ENCODE measurements at places on chromosomes 1 and 21. TPM values are rescaled to one million over a fixed set of nuclear protein-coding genes. Genes with fewer than 3 reads are reported as not detected.

FAM72D gene
- 4.3 TPM for total RNA-seq

OR2T35 gene
- total RNA-seq: not detected

- no peak for DNase-seq
Observed at GRCh38 chr1:71967670-71968069, 314.7 kb downstream of the NEGR1 start.

SLC45A3 gene
- 0.94 TPM for total RNA-seq

DNA sequence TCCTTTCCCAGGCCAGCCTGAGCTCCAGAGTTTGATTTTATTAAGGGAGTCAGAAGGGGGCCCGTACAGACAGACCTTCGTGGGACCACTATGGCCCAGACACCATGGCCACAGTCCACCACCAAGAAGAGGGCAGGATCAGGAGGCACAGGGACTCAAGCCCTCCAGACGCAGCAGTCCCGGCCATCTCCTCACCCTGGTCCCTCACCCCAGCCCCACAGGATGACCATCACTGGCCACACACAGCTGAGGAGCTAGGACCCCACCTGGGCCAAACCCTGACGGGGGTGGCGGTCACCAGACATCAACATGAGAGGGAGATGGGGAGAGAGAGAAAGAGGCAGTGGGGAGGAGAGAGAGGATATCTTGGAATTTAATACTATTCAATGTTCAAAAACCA is 29.2 kb upstream of the AGPAT3 start:
- DNase-seq: no peak

GRCh38 chr1:235516862-235517446 is 12.7 kb upstream of the B3GALNT2 start:
- DNase-seq: no peak

- no peak for DNase-seq
Observed at GRCh38 chr1:50279622-50280330, 143.5 kb downstream of the DMRTA2 start.

- DNase-seq: no peak
Observed at GRCh38 chr1:58670181-58670580, 29.7 kb downstream of the MYSM1 start.

VPS72 gene
- 47.2 TPM for total RNA-seq

NHLH1 gene
- 0.05 TPM for total RNA-seq

PHC2 gene
- total RNA-seq: 35.0 TPM

GRCh38 chr1:160122978-160123495 is 7.5 kb downstream of the ATP1A2 start:
- no peak for DNase-seq

DNA sequence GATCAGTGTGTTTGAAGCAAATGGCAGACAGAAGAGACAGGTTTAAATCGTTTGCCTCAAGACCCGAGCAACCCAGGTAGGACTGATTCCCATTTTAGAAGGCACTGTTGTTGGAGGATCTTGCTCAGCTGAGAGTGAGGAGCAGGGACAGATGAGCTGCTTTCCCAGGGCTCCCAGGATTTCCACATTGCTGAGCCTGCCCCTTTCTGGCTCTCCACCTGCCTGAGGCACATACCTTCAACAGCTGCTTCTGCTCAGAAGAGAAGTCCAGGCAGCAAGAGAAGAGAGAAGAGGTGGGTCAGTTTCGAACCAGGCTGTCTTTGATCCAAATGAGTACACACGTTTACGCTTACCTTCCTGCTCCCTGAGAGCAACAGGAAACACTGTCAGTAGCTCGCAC is 5.7 kb downstream of the TNNT2 start:
- DNase-seq: no peak

DNA sequence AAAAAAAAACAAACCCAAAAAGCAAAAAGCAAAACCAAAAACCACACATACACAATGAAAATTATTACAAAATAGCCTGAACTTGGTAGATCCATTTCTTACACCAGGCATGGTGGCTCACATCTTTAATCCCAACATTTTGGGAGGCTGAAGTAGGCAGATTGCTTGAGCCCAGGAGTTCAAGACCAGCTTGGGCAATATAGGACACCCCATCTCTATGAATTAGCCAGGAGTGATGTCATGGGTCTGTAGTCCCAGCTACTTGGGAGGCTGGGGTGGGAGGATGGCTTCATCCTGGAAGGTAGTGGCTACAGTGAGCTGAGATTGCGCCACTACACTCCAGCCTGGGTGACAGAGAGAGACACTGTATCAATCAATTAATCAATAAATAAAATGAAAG is 42.1 kb upstream of the SCAF4 start:
- DNase-seq: no peak

GRCh38 chr1:25700626-25701025 is 84.0 kb downstream of the MAN1C1 start:
- DNase-seq: no peak

PLA2G2F gene
- total RNA-seq: 0.47 TPM

GNAT2 gene
- total RNA-seq: 0.14 TPM

- DNase-seq: no peak
Observed at GRCh38 chr1:244283772-244284171, 167.9 kb downstream of the ADSS2 start.

GRCh38 chr1:233105225-233105624 is 154.8 kb downstream of the NTPCR start:
- DNase-seq: no peak

- DNase-seq: no peak
Observed at GRCh38 chr1:197343663-197344273, 75.7 kb downstream of the CRB1 start.

GRCh38 chr1:23793018-23793781 is 2.3 kb downstream of the LYPLA2 start:
- DNase-seq: no peak

- no peak for DNase-seq
Observed at GRCh38 chr1:89975540-89976125, 19.3 kb upstream of the ZNF326 start.

DNA sequence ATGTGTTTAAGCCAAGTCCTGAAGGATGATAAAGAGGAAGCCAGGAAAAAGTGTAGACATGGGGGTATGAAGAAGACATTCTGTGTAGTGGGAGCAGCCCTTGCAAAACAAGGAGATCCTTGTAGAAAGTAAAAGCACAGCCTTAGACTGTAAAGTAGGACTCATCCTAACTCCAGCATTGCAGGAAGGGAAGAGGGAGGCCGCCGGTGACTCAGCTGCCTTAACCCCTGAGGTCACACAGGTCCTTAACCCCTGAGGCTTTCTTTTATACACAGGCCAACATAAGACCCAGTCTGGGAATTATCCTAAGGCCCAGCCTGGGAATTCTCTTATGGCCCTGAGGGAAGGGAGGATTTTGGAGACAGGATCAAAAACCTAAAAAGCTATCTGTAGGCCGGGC is 18.0 kb downstream of the PGM1 start:
- DNase-seq: no peak

- DNase-seq: no peak
Observed at GRCh38 chr1:157315544-157315943, 177.3 kb upstream of the ETV3 start.

F5 gene
- 0.85 TPM for total RNA-seq

CLCA4 gene
- total RNA-seq: 0.05 TPM

DNA sequence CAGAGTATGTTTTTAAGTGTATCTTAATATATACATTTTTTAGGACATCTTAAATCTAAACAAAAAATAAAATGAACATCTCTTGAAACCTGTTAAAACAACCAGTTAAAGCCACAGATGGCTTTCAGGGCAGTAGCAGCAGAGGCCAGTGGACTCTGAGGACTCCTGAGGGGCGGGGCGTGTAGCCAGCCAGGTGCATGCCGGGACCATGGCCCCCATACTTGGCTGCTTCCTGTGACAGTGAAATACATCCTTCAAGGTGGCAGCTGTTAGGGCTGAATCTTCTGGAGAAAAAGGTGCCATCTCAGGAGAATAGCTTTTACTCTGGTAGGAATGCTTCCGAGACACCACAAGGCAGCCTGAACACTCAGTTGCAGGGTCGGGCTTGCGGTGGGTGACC is 9.6 kb downstream of the RHOU start:
- no peak for DNase-seq

DNA sequence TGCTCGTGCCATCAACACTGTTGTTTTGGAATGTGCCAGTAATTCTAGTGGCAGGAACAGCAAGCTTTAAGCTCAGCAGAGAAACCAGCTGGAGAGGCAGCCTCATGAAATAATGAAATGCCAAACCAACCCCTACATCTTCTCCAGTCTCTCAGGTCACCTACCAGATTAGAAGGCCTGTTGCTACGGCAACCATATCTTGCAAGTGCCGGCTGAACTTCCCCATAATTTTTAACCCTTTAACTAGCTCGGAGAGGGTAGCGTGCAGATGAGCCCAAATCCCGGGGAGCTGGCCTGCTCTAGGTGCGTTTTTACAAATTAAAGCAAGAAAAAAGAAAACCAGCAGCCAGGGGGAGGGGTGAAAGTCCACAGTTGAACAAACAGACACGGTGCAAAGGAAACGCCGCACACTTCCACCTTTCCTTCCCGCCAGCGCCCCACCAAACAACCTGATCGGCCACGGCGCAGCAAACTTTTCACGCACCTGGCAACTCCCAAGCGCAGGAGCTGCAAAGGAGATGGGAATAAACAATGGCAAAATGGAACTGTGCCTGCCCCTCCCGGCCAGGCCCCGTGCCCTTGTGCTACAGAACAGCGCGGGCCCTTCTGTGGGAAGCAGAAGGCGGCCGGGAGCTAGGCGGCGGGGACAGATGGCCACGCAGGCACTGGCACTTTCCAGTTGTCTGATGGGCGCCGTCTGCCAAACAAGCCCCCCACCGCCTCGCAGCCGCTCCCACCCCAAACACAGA is 50.1 kb downstream of the SSBP3 start:
- DNase-seq: no peak

GRCh38 chr21:37876561-37876960 is 39.7 kb downstream of the KCNJ6 start:
- no peak for DNase-seq

DNA sequence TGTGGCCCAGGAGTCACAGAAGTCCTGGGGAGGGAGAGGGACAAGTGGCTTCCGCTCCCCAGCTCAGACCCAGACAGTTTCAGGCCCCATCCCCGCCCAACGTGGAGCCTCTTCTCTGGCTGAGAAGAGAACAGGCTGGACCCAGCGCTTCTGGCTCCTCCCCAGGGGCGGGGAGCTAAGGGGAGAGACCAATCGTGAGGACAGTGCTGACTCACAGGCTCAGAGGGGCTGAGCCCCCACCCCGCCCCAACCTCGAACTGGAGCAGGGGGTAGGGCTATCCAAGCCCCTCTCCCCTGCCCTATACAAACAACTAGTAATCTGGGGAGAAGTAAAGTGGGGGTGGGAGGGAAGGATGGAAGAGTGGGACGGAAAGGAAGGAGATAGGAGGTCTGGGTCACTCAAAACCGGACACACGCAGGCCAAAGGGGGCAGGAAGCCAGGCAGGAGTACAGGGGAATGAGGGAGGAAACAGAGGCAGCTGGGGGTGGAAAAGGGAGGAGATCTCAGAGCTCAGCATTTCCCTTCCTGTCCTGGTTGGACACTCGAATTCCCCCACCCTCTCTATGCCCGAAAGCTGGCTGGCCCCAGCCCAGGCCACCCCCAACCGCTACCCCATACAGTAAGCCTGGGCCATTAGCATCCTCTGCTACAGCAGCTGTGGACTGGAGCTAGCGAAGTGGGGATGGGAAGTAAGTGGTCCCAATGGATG is at the start of gene SHC1:
Gene SHC1, minus strand, starts transcription at position 117 of the 710 bp plus-strand sequence. CDS start 221 bp downstream, outside the sequence.
- no peak for DNase-seq

GRCh38 chr1:159100589-159100988 is 24.0 kb upstream of the AIM2 start:
- no peak for DNase-seq

OSBPL9 gene
- 53.7 TPM for total RNA-seq

LGR6 gene
- 0.05 TPM for total RNA-seq

DNA sequence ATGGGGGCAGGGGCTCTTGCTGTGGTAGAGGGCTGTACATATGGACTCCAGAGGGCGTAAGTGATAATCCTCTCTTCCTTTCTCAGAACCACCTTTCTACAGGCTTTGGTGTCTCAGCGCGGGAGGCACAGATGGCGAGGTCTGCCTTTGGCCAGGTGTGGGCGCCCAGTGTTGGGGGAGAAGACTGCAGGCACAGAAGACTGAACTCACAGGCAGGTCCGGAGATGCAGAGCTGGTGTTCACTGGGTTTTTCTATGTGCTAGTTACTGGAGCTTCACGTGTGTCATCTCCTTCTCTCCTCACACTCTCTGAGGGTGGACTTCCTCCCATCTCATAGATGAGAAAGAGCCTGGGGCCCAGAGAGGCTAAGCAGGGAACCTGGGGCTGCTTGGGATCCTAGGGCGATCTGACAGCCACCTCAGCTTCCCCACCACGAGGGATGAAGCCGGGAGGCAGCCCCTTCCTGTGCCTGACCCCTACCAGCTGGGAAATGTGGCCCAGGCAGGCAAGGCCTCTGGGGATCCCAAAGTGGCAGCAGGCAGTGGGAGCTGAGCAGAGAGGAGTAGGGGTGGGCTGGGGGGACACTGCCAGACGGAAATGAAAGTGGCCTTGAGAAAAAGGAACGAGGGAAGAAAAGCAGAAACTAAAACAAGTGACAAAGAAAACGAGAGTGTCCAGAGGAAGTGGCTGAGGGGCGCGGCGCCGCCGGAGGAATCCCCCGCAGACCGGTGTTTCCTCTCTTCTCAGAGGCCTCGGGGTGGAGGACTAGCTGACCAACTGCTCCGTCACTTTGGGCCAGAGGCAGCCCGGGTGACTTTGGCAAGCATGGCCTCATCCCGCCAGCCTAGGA is 191.6 kb downstream of the HIVEP3 start:
- peak; percentile 33 for DNase-seq

MRPL24 gene
- total RNA-seq: 53.8 TPM

DNA sequence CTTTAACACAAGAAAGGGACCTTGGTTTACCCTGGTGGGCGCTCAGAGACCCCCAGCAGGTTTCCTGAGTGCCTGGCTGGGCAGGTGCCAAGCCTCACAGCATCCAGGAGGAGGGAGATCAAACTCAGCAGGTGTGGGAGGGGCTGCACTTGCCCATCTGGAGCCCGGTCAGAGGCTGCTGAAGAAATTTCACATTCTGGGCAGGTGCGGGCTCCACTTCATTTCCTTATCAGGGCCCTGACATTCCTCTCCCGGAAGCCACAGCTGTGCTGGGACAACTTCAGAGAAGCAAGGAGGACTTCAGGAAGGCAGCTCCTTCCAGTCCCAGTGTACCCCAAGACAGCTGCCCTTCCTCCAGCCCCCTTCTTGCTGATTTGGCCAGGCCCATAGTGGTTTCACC is 82.9 kb downstream of the ITPKB start:
- DNase-seq: no peak

DNA sequence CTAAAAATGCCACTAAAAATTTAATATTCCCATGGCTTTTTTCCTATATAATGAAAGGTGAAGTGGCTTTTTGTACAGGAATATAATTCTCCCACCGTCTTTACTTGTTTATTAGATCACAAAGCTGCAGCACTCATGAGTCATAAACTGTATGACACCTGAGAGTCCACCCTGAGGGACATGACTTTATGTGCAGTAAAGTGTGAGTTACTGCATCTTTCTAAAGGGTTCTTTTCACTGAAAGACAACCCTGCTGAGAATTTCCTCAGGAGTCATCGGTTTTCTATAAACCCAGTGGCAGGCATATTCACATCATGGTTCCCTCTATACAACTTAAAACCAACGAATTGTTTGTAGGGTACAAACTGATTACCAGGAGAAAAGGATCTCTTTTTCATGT is 77.4 kb downstream of the APP start:
- DNase-seq: no peak

GRCh38 chr1:208521534-208521933 is 277.4 kb upstream of the PLXNA2 start:
- no peak for DNase-seq

USH2A gene
- 0.09 TPM for total RNA-seq

KCNH1 gene
- total RNA-seq: 0.85 TPM

VWA5B1 gene
- 0.05 TPM for total RNA-seq

CALML6 gene
- 0.47 TPM for total RNA-seq

HFM1 gene
- 0.85 TPM for total RNA-seq

Data from thymus (tissue), 14 donors.